HFFc6 (cell line): ENCODE measurements at places on chromosomes 6 and 20.

DNA sequence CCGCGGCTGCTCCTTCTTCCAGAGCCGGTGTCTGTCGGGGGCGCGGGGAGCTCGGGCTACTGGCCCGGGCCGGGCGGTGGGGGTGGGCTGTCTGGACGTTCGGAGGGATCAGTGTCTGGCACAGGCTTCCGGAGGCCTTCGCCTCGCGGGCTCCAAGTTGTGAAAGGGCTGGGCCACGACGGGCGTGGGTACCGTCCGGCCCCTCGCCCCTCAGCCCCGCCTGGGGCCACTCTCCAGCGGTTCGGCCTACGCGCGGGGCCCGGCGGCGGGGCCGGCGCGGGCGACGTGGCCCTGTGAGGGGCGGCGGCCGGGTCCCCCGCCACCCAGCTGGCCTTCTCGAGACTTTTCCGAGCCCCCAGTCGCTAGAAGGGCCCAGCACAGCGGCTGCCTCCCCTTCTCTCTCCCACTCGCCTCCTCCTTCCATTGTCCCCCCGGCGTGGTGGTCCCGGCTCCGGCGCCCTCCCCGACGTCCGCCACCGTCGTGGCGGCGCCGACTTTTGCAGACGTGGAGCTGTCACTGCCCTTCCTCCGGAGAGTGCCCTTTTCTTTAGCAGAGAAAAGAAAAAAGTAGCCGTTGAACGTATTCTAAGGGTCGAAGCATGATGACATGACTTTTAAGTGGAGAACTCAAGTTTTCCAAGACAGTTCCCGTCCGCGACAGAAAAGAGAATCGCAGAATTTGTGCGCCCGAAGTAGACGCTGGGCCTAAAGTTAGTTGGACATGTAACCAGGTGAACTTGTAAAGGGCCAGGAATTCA, 571 bp downstream of the ITCH start:
- DNase-seq = peak; percentile 23
- peaks cover 52% of the 10 kb centered on the region for H3K4me1 ChIP-seq
- H3K27me3 ChIP-seq = peaks cover 2% of the 10 kb centered on the region; the same call in 1 of the 2 replicates
- peak overlapping the region; percentile 93 for H3K27ac ChIP-seq

GRCh38 chr6:45590226-45590625, 212.5 kb upstream of the SUPT3H start:
- peak overlapping the region; percentile 80 for H3K27ac ChIP-seq
- peaks cover 58% of the 10 kb centered on the region for H3K4me1 ChIP-seq
- peaks cover 1% of the 10 kb centered on the region; the same call in 1 of the 2 replicates for H3K27me3 ChIP-seq
- peak; percentile 66 for DNase-seq
- H3K4me3 ChIP-seq = peak overlapping the region; percentile 37; the same call in 1 of the 2 replicates

DNA sequence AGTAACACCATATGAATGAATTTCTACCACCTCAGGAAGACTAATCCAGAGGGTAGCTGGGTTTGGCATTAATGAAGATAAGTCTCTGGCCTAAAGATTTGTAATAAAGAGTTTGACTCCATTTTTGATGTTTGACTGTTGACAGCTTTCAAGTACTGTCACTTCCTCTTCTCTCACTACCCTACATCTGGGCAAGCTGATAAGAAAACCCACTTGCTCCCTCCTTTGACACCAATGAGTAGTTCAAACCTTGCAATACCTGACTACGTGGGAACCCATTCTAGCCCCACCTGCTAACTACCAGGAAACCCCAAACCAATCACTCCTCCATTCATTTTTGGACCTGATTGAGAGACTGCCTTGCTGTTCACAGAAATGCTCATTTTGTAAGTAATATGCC, 621.5 kb downstream of the TENT5A start:
- DNase-seq = no peak
- no peaks in the 10 kb centered on the region for H3K27me3 ChIP-seq
- H3K36me3 ChIP-seq = 0 out of 2 replicates have a peak, but pooled peaks cover 4% of the 10 kb centered on the region

GRCh38 chr20:434221-434620, 26.1 kb downstream of the RBCK1 start:
- peak overlapping the region; percentile 11; the same call in 1 of the 2 replicates for H3K27ac ChIP-seq
- H3K4me1 ChIP-seq = peaks cover 12% of the 10 kb centered on the region
- DNase-seq = no peak
- peaks cover 26% of the 10 kb centered on the region for H3K36me3 ChIP-seq
- peaks cover 3% of the 10 kb centered on the region for H3K27me3 ChIP-seq

GRCh38 chr6:47163536-47163935, 121.4 kb upstream of the ADGRF1 start:
- no peaks in the 10 kb centered on the region for H3K36me3 ChIP-seq
- H3K27ac ChIP-seq = no peak overlapping the region
- H3K4me3 ChIP-seq = no peak overlapping the region
- no peak for DNase-seq

DNA sequence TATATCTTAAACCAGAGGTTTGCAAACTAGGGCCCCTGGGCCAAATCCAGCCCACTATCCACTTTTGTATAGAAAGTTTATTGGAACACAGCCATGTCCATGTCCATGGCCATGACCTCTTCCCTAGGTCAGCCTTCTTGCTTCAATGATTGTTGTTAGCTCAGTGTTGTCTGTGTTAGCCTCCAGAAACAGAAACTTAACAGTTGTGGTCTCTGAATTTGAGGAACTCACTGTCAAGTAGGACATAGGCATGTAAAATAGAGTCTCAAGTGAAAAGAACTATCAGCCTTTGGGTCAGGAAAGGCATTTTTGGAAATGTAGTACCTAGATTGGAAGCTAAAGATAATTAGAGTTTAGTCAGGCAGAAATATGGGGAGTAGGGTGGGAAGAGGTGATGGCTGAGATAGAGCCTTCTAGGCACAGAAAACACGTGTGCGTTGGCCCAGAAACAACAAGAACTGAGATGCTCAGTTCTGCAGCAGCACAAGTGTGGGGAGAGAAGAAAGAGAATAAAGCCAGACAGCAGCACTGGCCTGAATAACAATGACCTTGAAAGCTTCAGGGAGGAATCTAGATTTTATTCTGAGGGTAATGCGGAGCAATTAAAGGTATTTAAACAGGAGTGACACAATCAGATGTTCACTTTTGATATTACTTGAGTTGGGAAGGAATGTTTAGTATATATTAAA, 87.0 kb upstream of the OLIG3 start:
- H3K4me3 ChIP-seq = no peak overlapping the region
- no peaks in the 10 kb centered on the region; the same call in 1 of the 2 replicates for H3K36me3 ChIP-seq
- H3K27ac ChIP-seq = no peak overlapping the region
- DNase-seq = no peak
- H3K27me3 ChIP-seq = no peaks in the 10 kb centered on the region; the same call in 1 of the 2 replicates

DNA sequence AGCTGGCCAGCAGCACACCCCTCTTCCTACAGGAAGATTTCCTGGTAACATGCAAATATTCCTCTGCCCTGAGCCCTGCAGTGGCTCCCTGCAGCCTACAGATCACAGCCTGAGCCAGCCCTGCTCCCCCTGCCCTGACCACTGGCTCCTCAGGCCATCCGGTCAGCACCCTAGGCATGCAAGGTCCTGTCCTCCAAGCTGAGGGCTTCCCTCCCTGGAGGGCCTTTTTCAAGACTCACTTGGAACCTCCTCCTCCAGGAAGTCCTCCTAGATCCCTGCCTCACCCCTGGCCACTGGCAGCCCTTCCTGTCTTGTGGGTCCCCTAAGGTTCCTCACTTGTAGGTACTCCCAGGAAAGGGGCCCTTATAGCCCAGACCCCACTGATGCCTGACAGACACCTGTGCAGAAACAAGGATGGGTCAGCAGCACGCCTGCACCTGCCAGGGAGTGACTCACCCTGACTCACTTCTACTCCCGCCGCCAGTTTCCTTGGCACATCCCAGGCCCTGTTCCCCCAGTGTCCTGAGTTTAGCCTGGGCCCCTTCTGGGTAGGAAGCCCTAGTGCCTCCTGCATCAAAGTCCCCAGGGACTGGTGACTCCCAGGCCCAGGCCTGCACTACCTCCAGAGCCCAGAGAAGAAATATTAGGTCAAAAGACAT, 3.2 kb downstream of the SLC4A11 start:
- H3K4me1 ChIP-seq = peaks cover 9% of the 10 kb centered on the region
- H3K36me3 ChIP-seq = no peaks in the 10 kb centered on the region
- no peak overlapping the region for H3K27ac ChIP-seq
- DNase-seq = no peak

DNA sequence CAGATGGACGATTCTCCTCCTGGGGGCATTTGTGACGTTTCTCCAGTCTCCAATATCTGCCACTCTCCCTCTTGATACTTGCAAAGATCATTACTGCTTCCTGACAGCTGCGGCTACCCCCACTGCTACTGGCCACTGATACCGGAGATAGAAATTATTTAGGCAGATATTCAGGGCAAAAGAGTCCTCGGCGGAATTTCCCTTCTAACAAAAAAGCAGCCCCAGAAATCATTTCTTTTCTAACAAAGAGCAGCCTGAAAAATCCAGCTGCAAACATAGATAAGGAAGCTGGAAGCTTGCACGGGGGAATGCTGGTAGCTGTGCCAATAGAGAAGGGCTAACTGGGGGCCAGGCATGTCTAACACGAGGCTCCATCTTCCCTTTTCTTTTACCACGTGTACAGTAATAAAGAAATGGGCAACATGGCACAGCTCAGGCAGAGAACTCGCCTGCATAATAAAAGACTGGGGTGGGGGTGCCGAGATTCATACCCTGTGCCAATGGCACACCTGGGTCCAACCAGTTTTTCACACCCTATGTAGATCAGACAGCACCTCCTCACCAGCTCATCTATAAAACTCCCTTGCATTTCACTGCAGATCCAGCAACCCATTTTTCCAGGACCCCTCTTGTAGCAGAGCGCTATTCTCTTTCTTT, 6.1 kb downstream of the TP53RK start:
- H3K27ac ChIP-seq = peak overlapping the region; percentile 89
- H3K27me3 ChIP-seq = peaks cover 4% of the 10 kb centered on the region
- DNase-seq = no peak
- H3K4me1 ChIP-seq = peaks cover 56% of the 10 kb centered on the region
- H3K4me3 ChIP-seq = peak overlapping the region; percentile 86

DNA sequence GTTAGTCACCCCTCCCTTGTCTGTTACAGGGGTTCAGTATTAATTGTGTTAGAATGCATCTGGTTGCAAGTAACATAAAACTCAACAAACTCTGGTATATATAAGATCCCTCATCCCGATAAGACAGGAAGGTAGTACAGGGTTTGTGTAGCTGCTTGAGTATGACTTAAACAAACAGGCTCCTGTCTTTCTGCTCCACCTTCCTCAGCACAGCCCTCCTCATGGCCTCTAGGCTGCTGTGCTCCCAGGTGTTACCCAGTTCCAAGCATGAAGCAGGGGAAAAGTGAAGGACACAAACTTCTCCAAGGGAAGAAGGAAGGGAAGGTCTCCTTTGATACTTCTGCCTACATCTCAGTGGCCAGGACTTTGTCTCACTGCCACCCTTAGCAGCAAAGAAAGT, 1.4 kb upstream of the RALGAPB start:
- H3K36me3 ChIP-seq = peaks cover 14% of the 10 kb centered on the region
- DNase-seq = no peak

DNA sequence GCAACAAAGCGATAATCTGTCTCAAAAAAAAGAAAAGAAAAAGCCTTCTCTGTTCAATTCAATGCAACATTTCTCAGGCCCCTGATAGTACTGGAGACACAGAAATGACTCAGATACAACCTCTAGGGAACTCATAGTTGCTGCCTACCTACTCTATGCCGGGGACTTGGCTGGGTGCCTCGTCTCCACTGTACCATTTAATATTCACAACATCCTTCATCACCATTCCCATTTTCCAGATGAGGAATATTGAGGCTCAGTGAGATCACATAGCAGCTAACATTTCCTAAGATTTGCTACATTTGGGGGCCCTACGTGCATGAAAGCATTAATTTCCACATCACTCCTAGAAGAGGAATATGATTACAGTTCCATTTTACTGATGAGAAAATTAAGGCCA, 7.5 kb downstream of the NOL4L start:
- no peak overlapping the region for H3K4me3 ChIP-seq
- peaks cover 4% of the 10 kb centered on the region; the same call in 1 of the 2 replicates for H3K4me1 ChIP-seq
- no peak for DNase-seq

GRCh38 chr6:150880336-150880735, 14.8 kb downstream of the MTHFD1L start:
- H3K4me1 ChIP-seq = peaks cover 62% of the 10 kb centered on the region
- H3K27me3 ChIP-seq = peaks cover 5% of the 10 kb centered on the region
- peak overlapping the region; percentile 88 for H3K27ac ChIP-seq

GRCh38 chr20:38609815-38610214, 8.2 kb downstream of the ARHGAP40 start:
- H3K36me3 ChIP-seq = no peaks in the 10 kb centered on the region
- peaks cover 24% of the 10 kb centered on the region for H3K4me1 ChIP-seq
- peaks cover 11% of the 10 kb centered on the region for H3K27me3 ChIP-seq
- no peak overlapping the region for H3K27ac ChIP-seq
- no peak overlapping the region; the same call in 1 of the 2 replicates for H3K4me3 ChIP-seq

GRCh38 chr6:114785235-114786127, 442.7 kb upstream of the HS3ST5 start:
- H3K4me3 ChIP-seq = no peak overlapping the region
- H3K4me1 ChIP-seq = no peaks in the 10 kb centered on the region
- H3K36me3 ChIP-seq = no peaks in the 10 kb centered on the region

DNA sequence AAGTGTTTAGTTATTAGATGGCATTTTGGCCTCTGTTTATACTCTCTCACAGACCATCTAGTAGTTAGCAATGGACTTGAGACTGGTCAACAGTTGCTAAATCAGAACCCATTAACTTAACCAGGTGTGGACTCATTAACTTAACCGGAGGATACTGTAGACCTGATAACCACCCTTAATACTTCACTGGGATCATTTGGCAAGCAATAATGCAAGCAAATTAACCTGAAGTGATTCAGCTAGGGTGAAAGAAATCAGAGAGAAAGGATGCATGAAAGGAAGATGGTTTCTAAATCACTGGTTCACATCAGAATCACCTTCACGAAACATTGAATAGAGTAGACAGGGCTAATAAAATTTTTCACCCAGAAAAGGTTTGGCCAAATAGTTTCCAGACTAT, 73.3 kb downstream of the TMEM244 start:
- H3K4me3 ChIP-seq = no peak overlapping the region
- H3K36me3 ChIP-seq = peaks cover under 1% of the 10 kb centered on the region; the same call in 1 of the 2 replicates

- peaks cover 25% of the 10 kb centered on the region for H3K4me1 ChIP-seq
- peak; percentile 77 for DNase-seq
- H3K27me3 ChIP-seq = no peaks in the 10 kb centered on the region
- no peak overlapping the region for H3K4me3 ChIP-seq
These were observed 326.4 kb upstream of the MARCKS start for GRCh38 chr6:113530769-113531168.

GRCh38 chr6:144189351-144189750, 39.0 kb downstream of the STX11 start:
- no peaks in the 10 kb centered on the region for H3K36me3 ChIP-seq
- no peak overlapping the region for H3K4me3 ChIP-seq
- DNase-seq = no peak
- peaks cover 3% of the 10 kb centered on the region; the same call in 1 of the 2 replicates for H3K4me1 ChIP-seq
- no peak overlapping the region for H3K27ac ChIP-seq

GRCh38 chr20:48681873-48682426, 145.8 kb downstream of the PREX1 start:
- no peaks in the 10 kb centered on the region for H3K36me3 ChIP-seq
- peaks cover 18% of the 10 kb centered on the region; the same call in 1 of the 2 replicates for H3K4me1 ChIP-seq
- DNase-seq = no peak
- H3K27me3 ChIP-seq = peaks cover 3% of the 10 kb centered on the region
- H3K27ac ChIP-seq = no peak overlapping the region
- no peak overlapping the region for H3K4me3 ChIP-seq

- H3K36me3 ChIP-seq = no peaks in the 10 kb centered on the region
- no peaks in the 10 kb centered on the region; the same call in 1 of the 2 replicates for H3K27me3 ChIP-seq
- H3K4me1 ChIP-seq = peaks cover 43% of the 10 kb centered on the region
- DNase-seq = no peak
- no peak overlapping the region for H3K4me3 ChIP-seq
These were observed 700.9 kb upstream of the SLC35B3 start for GRCh38 chr6:9136141-9136822.

GRCh38 chr6:79787626-79788025, 156.5 kb downstream of the SH3BGRL2 start:
- no peak overlapping the region for H3K27ac ChIP-seq
- H3K27me3 ChIP-seq = peaks cover 2% of the 10 kb centered on the region
- no peak for DNase-seq
- no peaks in the 10 kb centered on the region for H3K36me3 ChIP-seq
